ENCODE measurements at places on chromosomes 11 and 22.

DNA sequence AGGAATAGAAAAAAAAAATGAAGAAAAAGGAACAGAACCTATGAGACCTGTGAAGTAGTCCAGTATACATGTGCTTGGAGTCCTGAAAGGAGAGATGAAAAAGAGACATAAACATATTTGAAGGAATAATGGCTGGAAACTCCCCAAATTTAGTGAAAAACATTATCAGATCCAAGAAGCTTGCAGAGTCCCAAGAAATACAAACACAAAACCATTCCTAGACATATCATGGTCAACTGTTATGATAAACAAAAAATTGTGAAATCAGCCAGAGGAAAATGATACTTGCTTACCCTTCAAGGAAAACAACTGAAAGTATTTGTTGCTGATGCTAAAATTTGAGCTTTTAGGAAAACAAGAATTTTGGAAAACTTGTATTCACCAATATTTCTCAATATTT lies 250.1 kb downstream of the DDX10 start:
- DNase-seq, result no peak

- no peak for DNase-seq
Measured at GRCh38 chr22:37146507-37147180, 3.1 kb downstream of the IL2RB start.

GRCh38 chr11:121327553-121327952 lies 35.0 kb downstream of the SC5D start:
- DNase-seq, result no peak

- no peak for DNase-seq
Measured at GRCh38 chr11:106939157-106939556, 79.1 kb downstream of the GUCY1A2 start.

DNA sequence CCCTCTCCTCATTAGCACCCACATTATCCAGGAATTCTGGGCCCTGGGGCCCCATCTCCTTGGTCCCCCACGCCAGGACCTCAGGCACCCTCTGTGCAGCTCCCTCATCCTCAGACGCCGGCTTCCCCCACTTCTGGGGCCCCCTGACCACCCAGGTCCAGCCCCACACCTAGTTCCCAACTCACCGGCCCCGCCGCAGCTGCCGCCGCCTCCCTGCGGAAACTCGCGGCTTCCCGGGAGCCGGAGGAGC lies at the start of gene PCSK7:
Gene PCSK7 (minus strand): TSS at position 232 of the 250 bp plus-strand sequence. CDS start 2,229 bp downstream, outside the sequence.
- DNase-seq, result no peak

DNA sequence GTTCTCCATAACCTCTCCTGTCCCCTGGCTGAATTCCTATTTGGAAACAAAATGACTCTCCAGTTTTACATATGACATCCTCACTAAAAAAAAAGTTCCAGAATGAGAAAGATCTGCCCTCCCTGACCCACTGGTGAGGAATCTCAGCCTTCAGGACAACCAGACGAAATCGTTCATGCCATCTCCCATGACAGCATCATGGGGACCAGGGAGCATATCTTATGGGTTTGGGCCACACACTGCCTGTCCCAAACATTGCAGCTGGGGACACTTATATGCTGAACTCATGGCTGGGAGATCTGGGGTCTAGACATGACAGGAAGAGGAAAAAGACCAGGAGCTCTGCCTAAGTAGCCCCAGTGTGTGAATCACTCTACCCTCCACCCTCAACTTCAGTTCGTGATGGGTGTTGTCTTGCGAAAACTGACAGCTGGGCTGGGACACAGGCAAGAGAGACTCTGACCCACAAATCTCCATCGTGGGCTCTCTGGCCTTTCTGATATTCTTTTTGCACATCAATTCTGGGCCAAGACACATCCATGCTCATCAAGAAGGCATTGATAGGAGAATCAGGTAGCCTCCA lies 102.0 kb downstream of the ZNF280B start:
- no peak for DNase-seq

GRCh38 chr22:17284466-17284865 lies 65.2 kb upstream of the ADA2 start:
- no peak for DNase-seq

- no peak for DNase-seq
Measured at GRCh38 chr11:58781345-58781744, 49.6 kb upstream of the GLYAT start.

DNA sequence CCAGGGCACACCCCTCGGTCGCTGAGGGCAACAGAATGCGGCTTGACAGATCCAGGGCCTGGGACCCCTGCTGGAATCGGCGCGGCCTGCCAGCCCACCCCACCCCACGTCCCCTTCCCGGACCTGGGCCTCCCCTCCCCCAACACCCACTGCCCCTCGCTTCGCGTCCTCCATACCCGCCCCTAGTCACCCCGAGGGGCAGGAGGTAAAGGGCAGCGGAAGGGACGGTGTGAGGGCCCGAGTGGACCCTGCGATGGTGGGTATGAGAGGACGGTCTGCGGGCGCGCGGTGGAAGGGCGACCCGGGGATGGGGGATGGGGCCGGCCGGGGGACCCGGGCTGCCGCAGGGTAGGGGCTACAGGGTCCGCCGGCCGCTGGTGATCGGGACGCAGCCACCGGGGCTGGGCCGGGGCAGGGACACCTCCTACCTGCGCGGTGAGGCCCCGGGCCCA lies 311 bp downstream of the APBB1 start:
- no peak for DNase-seq

- peak; percentile 56 for DNase-seq
Measured at GRCh38 chr11:77191823-77192495, 63.9 kb downstream of the MYO7A start.

- DNase-seq, result no peak
Measured at GRCh38 chr22:23530106-23530505, 50.0 kb downstream of the IGLL1 start.

GRCh38 chr11:36512016-36512415 lies 1.9 kb upstream of the TRAF6 start:
- no peak for DNase-seq

DNA sequence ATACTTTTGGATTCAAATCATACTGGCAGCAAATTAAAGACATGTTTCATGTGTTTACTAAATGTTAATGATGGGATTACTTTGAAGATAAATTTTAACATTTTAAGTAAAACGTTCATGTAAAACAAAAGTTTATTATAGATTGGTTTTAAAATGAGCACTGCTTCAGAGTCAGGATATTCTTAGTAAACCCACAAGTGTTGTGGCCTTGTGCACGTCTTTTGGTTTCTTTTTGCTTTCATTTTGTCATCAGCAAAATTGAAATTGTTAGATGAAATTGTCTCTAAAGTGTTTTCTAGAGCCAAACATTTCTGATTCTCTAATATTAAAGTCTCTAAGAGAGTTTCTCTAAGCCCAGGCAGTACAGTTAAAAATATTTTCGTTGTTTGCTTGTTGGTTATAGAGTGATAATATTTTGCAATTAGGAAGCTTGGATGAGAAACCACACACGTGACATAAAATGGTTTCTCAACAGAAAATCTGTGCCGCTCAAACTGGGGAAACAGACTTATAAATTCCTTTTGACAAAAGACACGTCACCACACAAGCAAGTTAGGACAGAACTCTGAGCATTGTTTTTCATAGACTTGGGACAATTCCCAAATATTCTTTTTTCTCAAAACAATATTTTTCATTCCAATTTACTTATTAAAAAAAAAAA lies 164.4 kb downstream of the TEAD1 start:
- no peak for DNase-seq

DNA sequence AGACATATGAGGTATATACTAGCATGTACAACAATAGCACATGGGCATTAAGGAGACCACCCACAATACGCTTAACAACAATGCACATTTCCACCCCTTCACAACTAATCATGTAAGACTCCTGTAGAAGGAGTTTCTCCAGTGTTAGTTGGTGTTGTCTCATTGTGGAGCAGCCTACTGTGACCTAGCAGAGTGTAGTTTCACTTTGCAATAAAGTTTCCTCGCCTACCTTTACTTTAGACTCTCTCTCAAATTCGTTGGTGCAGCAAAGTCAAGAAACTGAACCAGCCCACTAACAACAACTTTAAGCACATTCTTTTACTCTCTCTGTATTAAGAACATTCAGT lies 863.6 kb downstream of the FAM181B start:
- DNase-seq, result no peak

GRCh38 chr22:48895831-48896765 lies 931.6 kb downstream of the BRD1 start:
- DNase-seq, result no peak

GRCh38 chr11:93591247-93591898 lies 48.2 kb upstream of the SMCO4 start:
- DNase-seq, result no peak

GRCh38 chr11:126501641-126502040 lies 146.2 kb downstream of the ST3GAL4 start:
- DNase-seq, result no peak

DNA sequence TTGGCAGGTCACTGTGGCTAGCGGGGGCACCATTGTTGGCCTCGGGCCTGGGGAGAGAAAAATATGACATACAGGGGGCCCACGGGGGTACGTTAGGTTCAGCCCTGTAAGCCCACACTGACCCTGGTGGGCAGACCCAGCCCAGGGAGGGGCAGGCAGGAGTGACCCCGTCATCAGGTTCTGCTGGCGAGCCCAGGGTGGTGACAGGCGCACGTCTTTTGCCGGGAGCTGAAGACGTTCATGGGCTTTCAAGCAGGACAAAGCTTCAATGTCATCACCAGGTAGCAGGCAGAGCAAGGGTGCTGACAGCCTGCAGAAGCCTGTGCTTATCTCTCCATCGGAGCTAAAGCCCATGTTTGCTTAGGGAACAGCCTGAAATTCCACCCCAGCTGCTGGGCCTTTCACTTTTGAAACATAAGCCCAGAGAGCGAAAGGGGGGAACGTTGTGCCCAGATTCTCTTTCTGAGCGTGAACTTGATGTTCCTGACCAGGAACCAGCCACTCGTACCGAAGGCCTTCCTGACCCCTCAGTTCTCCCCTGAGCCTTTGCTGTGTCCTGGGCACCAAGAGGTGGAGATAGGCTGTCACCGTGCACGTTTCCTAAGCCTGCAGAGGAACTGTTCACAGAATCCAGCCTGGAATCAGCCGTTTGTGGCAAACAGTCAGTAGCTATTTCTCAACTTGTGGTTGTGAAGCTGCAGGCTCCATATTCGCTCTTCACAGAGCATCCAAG lies 74.0 kb upstream of the ATXN10 start:
- no peak for DNase-seq

GRCh38 chr11:12198251-12199222 lies 88.1 kb downstream of the MICAL2 start:
- no peak for DNase-seq

GRCh38 chr11:48154151-48154550 lies 62.5 kb upstream of the OR4B1 start:
- DNase-seq, result no peak
